ENCODE measurements at places on chromosomes 13 and 19.

DNA sequence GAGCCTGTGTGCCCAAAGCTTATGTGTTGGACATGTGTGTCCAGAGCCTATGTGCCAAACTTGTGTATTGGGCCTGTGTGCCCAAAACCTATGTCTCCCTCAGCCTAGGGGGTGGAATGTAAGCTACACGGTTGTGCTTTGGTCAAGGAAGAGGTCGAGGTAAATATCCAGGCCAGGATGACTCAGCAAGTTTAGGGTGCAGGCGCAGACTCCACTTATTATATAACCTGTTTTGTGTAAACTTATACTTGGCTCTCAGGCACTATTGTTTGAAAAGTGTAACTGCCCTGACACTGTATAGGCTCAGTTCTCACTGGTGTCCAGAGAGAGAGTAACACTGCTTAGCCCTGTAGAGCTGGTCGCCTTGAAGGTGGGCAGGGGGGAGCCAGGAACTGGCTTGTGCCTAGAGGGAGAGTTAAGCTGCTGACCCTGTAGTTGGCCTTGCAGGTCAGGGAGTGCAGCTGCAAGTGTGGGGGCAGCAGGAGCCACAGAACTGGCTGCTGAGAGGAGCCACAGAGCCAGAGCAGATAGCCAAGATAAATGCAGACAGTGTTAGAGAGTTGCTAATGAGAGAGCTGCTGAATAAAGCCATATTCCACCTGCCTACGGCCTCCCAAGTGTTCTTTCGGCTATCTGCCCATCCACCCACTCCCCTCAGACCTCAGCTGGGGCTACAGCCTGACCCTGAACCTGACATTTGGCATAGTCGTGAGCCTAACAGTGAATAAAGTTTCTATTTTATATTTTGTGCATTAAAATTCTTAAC, 517.2 kb upstream of the SLITRK1 start:
- no peak for DNase-seq

DNA sequence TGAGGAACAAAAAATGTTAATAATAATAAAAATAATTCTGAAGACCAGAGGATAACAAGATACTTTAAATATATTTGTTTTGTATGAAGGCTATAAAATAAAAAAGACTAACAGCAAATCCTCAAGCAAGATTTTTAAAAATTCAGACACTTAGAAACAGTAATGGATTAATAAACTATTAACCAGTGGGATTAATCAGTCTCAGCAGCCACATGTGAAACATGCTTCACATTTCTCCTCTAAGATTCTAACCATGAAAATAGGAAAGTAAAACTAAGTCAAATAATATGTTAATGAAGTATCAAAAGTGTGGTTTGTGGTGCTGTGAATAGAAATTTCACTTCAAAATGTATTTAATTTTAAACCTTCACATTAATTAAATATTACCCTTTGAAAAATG, 57.4 kb downstream of the KCNRG start:
- DNase-seq: no peak

- DNase-seq: no peak
These were observed 1968.9 kb downstream of the PCDH9 start for GRCh38 chr13:65260946-65261891.

- no peak for DNase-seq
These were observed 56.1 kb downstream of the CHST8 start for GRCh38 chr19:33677745-33678426.

GRCh38 chr13:106551751-106552150, 16.2 kb downstream of the ARGLU1 start:
- no peak for DNase-seq

GRCh38 chr13:32031025-32031814, at the start of gene FRY:
Gene FRY, plus strand, starts transcription at chr13:32031774. Its CDS starts 22 bp downstream, at chr13:32031796.
- peak; percentile 90 for DNase-seq

GRCh38 chr19:43574424-43575155, 737 bp downstream of the XRCC1 start:
- DNase-seq: no peak

Data from vagina (tissue), 2 donors.